Hippocampal formation (tissue), 2 donors: ENCODE measurements at places on chromosomes 12 and 14.

DNA sequence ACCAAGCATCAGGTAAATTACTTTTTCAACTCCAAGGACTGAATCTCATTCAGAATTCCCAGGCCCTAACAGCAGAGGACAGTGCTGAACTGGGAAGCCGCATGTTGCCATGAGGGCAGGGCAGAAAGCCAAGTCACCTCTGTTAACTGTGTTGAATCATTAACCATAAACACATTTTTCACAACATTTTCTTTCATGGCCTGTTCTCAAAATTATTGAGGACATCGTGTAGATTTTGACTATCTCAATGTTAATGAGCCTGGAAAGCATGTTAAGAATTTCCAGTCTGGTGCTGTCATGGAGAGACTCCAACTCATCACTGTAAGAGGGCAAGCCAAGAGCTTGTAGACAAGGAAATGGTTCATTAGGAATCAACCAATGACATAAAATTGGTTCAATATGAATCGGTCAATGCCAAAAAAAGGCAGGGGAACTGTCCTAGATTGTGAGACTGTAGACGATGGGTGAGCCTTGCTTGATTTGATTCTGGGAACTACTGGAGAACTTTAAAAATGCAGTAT is 33.7 kb downstream of the CPM start:
- no peak for DNase-seq

DNA sequence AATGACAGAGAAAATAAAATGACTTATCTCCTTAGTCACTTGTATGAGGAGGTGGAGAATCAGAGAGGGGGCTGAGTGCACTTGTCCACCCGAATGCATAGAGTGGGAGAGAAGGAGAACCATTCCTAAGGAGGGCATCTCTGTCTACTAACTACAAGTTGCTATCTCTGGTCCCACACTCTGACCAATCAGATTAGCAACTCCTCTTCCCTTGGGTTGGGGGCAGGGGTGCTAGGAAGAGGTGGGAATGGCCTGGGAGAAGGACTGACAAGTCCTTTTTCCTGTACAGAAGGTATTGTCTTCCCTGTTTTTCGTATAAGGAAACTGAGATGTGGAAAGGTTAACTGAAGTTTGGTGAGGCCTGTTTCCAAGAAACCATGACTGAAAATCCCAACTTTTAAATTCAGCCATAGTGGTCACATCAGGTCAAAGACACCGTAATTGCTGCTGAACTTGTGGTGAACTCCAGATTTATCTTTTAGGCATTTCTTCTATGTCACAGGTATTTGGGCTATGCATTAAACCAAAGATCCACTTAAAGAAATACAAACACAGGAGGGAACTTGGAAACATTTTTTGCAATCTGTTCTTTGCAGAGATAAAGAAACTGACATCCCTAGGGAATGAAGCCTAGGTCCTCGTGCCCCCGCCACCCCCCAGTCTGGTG is 207.8 kb downstream of the CRADD start:
- DNase-seq = no peak

DNA sequence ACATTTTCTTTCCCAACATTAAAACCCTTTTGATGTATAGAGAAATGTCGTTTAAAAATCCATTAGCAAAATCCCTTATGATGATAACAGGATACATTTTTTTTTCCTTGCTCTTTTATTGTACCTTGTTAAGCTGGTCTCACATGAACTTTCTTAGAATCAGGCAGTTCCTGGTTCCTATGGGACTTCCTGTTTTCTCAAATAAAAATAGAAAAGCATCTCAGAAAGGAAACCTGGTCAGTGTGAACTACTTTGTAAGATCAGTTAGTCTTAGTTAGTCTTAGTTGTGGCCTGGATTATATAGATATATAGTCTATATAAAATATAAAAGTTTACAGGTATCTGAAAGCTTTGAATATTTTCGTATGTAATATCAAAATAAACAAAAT is 40.3 kb downstream of the LEMD3 start:
- DNase-seq = no peak

DNA sequence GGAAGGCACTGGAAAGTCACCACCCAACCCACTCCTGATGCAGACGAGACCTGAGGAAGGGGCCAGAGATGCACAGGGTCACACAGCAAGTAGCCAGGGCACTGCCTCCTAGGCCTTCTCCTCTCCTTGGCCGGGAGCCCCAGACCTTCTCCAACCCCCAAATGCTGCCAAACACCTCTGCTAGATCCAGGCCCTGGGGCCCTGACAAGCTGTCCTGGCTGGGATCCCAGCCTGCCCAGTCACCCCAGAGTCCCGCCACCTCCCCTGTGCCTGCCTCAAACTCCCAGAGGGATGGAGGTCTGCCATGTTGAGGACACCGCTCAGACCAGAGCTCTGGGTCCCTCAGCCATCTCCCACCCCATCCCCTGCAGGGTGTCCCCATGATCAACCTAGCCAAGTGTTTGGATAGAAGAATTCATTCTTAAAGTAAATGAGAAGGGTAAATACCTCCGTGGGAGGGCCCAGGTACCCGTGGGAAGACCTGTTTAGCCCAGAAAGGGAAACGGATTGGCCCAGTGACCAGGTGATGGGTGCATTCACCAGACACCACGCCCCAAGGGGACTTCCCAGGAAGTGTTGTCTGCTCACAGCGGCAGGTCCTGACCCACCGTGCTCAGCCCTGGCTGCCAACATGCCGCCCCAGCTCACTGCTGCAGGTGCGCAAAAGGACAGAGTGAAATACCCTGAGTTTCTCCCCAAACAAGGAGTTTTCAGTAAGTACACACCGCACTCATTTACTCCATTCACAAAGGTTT is 4.6 kb upstream of the DIO3 start:
- no peak for DNase-seq

- DNase-seq = no peak
Measured at GRCh38 chr12:12870465-12870864, 20.9 kb upstream of the GPRC5A start.

- DNase-seq = no peak
Measured at GRCh38 chr12:122948605-122949004, 17.7 kb downstream of the ABCB9 start.

- no peak for DNase-seq
Measured at GRCh38 chr14:93548102-93548843, 117.5 kb downstream of the UNC79 start.

- DNase-seq = no peak
Measured at GRCh38 chr12:4881266-4882064, 28.2 kb upstream of the KCNA1 start.

GRCh38 chr12:130251236-130251780 is 86.4 kb upstream of the PIWIL1 start:
- no peak for DNase-seq

GRCh38 chr14:61111209-61111665 is 130.2 kb downstream of the SLC38A6 start:
- DNase-seq = no peak

- DNase-seq = no peak
Measured at GRCh38 chr12:107487011-107487680, 198.5 kb upstream of the PWP1 start.

DNA sequence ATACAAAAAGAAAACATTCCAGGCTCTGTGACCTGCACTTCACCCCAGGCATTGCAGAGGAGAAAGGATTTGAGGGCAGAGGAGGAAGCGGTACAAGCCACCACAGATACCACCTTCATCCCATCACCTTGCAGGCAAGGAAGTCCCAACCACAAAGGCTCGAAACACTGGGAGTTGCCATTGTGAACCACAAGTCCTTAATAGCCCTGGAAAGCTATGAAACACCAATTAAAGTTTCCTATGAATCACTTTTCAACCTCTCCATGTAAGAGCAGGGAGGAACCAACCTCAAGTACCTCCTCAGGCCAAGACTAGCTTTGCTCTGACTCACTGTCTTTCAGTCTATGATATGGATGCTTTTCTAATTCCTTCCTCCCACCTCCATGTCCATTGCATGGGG is 27.0 kb downstream of the MAP3K9 start:
- no peak for DNase-seq

GRCh38 chr12:77821699-77822203 is 8.9 kb upstream of the NAV3 start:
- DNase-seq = no peak

DNA sequence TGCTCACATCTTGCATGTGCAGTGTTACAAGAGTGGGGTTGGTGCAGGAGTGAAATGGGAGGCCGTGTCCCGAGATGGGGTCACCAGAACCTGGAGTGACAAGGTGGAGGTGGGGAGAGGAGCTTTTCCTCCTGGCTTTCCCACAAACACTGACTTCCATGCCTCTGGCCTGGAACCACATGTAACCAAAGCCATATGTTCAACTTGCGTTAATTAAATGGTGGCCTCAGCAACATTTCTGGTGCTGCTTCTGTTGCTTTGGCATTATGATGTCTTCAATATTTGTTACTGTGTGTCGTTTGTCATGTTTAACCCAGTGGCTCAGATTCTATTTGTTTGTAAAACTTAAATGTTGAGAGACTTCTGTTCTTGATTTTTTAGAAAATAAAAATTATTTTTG is 110.2 kb downstream of the VCPKMT start:
- DNase-seq = no peak

DNA sequence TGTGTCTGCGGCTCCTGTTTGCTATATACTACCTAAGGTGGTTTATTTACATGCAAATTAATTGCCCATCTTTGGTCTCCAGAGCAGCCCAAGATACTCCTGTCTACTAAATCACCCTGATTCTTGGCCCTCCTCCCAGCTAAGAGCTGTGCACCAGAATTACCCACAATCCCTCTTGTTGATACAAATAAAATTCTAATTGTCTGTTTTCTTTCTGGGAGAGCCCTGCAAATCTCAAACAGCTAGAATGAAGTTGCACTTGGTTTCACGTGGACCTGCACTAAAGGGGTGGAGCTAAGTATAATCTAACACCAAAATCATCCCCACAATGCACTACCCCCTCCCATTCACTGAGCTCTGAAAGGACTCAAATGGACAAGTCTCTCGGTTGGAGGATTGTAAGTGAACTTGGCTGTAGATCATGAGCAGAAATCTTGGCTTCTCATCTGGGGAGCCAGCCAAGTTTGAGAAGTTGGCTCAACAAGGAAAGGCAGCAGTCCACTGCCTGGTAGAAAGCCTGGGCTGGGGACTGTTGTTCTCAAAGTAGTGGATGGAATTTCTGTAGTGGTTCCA is 6.6 kb downstream of the MAX start:
- DNase-seq = peak; percentile 61

DNA sequence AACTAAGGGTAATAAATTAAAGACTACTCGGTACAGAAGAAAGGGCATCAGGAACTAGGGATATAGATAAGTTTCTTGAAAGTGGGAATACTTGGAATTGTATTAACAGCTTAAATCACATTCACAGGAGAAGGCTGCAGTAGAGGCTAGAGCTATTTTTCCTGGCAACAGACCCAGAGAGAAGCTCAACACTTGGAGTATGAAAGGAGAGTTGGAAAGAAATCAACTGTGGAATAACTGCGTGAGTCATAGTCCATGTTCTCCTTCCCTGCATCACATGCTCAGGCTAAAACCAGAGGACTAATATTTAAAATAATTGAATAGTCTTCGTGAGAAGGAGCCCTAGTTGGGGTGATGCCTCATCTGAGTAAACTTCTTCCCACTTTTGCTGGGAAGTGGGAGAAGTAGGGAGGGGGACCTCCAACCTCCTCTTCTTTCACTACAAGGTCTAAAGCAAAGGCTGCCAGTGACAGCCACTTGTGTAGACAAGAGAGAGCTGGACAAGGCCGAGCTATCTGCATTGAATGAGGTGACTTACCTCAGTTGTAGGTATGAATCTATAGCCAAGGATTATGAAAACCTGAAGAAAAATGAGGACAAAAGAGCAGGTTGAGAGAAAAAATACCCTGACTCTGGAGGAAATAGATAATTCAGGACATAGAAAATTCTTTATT is 32.7 kb downstream of the DYRK2 start:
- no peak for DNase-seq

DNA sequence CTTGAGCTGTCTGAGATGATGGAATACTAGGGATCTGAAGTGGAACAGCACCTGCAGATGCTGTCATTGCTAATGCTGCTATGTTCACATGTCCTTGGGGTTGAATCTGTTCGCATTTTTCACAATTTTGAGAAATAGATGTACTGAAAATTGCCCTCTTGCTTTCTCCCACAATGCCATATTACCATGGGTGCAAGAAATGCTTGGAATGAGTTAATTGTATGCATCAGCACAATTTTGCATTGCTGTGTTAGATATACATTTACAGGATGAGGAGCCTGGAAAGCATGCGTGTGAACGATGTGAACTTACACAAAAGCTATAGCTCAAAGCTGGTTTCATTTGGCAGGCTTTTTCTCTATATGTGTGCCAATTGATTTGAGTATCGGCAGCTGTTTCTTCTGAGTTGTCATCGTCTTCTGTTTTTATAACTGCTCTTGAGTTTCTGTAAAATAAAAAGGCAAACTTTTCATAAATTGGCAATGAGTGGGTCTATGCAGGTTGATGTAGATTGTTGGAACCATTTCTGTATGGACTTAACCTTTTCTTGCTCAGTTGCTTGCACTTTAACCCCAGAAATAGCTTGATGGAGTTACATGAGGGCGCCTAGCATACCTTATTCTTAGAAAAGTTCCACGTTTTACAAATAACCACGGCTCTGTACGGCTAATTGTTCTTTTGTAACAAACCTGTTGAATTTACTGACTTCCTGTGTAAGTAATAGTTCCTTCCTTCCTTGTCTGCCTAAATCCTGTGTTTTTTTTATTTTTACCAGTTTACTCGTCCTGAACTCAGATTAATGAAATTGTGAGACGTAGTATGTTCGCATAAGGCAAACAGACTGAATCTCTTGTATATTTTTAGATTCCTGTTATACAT is 105.9 kb downstream of the FGD4 start:
- peak; percentile 10 for DNase-seq

DNA sequence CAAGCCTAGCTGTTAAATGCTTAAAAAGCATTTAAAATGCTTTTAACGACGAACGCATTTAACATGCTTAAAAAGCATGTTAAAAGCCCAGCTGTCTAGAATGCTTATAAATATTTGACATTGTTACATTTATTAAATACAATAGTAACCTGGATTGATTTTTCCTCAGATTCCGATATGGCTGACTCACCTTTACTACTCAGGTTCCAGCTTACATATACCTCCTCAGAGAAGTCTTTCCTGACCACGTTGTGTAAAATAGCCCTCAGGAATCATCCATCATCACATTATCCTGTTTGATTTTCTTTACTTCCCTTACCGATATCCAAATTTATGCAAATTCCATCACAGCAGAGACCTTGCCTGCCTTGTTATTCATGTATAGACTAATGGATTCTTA is 51.4 kb downstream of the SLC41A2 start:
- DNase-seq = no peak

GRCh38 chr12:123614531-123614930 is 12.6 kb downstream of the DDX55 start:
- no peak for DNase-seq

GRCh38 chr12:101650346-101651117 is 46.9 kb upstream of the CHPT1 start:
- no peak for DNase-seq

GRCh38 chr14:94689218-94689984 is 77.2 kb downstream of the SERPINA3 start:
- peak; percentile 23 for DNase-seq

- no peak for DNase-seq
Measured at GRCh38 chr14:76868454-76869170, 42.4 kb downstream of the LRRC74A start.
